ENCODE measurements at places on chromosomes 3 and 15. TPM values are rescaled to one million over a fixed set of nuclear protein-coding genes. Genes with fewer than 3 reads are reported as not detected.

Gene DUOXA2
- not detected for polyA plus RNA-seq

Gene SLC28A1
- polyA plus RNA-seq, result 3.8 TPM

Gene KNG1
- 107 TPM for polyA plus RNA-seq

Gene CLDN18
- polyA plus RNA-seq, result 0.67 TPM

Gene SOX14
- not detected for polyA plus RNA-seq

Gene IQSEC1
- 45.5 TPM for polyA plus RNA-seq

Gene FRMD5
- polyA plus RNA-seq, result 0.91 TPM

Gene STAC
- 14.3 TPM for polyA plus RNA-seq

Gene PP2D1
- 0.72 TPM for polyA plus RNA-seq

Gene ICE2
- 97.3 TPM for polyA plus RNA-seq

Gene CHSY1
- polyA plus RNA-seq, result 36.6 TPM
